ENCODE measurements at places on chromosomes 7 and 10.

- no peak for DNase-seq
Measured at GRCh38 chr7:141624763-141625162, 73.6 kb downstream of the AGK start.

DNA sequence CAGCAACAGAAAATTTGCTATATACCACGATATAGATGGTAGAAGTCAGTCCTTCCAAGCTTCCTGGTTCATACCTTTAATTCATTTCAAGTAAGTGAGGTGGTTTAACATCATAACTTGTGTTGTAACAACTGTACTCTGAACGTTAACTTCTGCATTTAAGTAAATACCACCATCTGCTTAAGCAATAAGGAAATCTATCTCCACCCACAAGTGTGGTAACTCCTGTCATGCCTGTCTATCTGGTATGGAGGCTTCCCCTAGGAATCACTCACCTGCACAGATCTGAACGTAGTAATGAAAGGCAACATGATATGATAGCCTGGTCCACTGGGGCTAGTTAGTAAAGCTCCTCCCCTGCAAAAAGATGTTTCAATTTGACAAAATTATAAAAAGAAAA lies 2.3 kb downstream of the ERLIN1 start:
- DNase-seq, result no peak

- DNase-seq, result no peak
Measured at GRCh38 chr10:49080071-49080470, 35.3 kb downstream of the VSTM4 start.

- no peak for DNase-seq
Measured at GRCh38 chr10:76514321-76514720, 1082.9 kb downstream of the LRMDA start.

DNA sequence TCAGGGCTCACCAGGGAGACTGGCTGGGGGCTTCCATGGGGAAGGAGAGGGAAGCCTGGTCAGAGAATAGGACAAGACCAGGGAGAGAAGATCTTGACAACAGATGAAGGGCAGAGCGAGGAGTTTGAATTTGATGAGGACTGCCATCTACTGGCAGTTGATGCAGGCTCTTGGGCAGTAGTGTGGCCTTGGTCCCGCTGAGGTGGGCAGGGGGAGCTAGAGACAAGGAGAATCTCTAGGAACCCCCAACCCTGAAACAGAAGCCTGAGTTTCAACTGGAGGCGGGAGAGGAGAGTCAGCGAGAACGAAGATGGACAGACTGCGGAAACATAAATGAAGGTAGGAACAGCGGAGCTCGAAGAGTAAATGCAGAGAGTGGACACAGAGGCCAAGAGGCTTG lies 81.0 kb downstream of the PPP1R3C start:
- peak; percentile 64 for DNase-seq

DNA sequence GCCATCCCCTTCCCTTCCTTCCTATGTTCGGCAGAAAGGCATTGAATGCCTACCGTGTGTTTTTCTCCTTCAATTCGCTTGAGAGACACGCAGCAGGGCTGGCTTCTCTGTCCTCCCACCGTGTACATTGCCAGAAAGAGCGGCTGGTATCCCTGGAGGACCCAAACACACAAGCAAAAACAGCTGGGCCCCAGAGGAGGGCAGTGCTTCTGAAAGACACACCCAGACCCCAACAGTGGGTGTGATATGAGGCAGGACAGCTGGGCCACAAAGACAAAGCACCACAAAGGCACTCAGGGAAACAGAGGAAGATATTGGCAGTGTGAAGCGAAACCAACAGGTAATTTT lies 133.1 kb upstream of the SH2B2 start:
- no peak for DNase-seq

- DNase-seq, result no peak
Measured at GRCh38 chr10:15485027-15485426, 113.9 kb upstream of the FAM171A1 start.
